ENCODE measurements at places on chromosomes 7 and 10.
A peak's percentile ranks its signal among the peaks of the same experiment; 100 is the strongest.

DNA sequence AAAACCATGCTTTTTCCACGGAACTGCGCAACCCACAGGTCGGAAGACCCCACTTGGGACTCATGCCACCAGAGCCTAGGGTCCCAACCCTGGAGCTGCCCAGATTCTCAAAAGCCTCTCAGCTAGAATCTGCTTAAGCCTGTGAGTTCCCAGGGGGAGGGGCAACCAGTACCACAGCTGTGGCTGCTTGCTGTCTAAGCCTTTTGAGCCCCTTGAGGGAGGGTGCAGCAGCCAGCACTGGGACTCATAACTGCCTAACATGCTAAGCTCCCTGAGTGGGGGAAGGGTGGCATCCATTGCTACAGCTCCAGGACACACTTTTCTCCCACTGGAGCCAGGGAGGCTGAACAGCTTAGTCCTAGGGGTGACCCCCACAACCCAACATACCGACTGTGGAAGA, 485.6 kb upstream of the GRM3 start:
- no peak overlapping the region for H3K4me3 ChIP-seq
- H3K27ac ChIP-seq, result no peak overlapping the region
- H3K36me3 ChIP-seq, result no peaks in the 10 kb centered on the region
- H3K4me1 ChIP-seq, result no peaks in the 10 kb centered on the region

DNA sequence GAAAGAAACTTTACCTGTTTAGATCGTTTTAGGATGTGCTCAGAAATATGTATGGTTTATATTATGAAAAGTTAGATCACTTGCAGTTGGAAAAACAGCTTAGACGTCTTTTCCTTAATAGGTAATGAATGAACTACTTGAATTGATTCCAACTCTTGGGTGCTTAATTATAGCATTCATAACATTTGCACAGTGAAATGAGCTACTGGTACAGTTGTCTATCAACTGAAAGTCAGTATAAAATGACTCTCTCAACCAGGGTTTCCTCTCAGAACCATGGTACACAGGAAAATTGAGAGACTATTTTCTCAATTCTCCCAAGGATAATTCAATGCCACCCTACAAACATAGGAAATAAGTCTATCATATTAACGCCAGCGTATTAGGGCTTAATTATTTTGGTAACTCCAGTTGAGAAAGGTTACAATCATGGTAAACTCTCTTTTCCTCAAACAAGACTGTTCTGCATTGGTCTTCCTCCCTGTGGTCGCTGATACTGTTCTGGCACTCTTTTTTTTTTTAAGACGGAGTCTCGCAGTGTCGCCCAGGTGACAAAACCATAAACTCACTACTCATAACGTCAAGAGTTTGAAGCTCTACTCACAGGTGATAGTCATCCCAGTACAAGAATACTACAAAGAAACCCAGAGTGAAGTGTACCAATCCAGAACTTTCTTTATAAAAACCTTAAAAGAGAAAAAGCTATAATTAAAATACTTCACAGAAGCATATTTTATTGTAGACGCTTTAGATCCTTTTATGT, 2.0 kb downstream of the ANLN start:
- DNase-seq, result no peak
- H3K27ac ChIP-seq, result no peak overlapping the region
- H3K4me1 ChIP-seq, result peaks cover 3% of the 10 kb centered on the region
- H3K27me3 ChIP-seq, result no peaks in the 10 kb centered on the region
- H3K36me3 ChIP-seq, result peaks cover 18% of the 10 kb centered on the region
- peak overlapping the region; percentile 94 for H3K4me3 ChIP-seq

DNA sequence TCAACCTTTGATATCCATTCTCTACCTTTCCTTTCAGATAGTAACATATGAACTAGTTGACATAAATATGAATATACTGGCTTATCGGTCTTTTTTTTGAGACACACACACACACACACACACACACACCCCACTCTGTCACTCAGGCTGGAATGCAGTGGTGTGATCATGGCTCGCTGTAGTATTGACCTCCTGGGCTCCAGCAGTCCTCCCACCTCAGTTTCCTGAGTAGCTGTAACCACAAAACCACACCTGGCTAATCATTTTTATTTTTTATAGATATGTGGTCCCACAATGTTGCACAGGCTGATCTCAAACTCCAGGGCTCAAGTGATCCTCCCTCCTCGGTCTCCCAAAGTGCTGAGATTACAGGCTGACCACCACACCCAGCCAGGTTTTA, 14.2 kb upstream of the NT5C3A start:
- H3K4me1 ChIP-seq, result peaks cover 14% of the 10 kb centered on the region
- H3K36me3 ChIP-seq, result no peaks in the 10 kb centered on the region
- H3K4me3 ChIP-seq, result no peak overlapping the region
- no peak overlapping the region for H3K27ac ChIP-seq
- no peaks in the 10 kb centered on the region for H3K27me3 ChIP-seq

DNA sequence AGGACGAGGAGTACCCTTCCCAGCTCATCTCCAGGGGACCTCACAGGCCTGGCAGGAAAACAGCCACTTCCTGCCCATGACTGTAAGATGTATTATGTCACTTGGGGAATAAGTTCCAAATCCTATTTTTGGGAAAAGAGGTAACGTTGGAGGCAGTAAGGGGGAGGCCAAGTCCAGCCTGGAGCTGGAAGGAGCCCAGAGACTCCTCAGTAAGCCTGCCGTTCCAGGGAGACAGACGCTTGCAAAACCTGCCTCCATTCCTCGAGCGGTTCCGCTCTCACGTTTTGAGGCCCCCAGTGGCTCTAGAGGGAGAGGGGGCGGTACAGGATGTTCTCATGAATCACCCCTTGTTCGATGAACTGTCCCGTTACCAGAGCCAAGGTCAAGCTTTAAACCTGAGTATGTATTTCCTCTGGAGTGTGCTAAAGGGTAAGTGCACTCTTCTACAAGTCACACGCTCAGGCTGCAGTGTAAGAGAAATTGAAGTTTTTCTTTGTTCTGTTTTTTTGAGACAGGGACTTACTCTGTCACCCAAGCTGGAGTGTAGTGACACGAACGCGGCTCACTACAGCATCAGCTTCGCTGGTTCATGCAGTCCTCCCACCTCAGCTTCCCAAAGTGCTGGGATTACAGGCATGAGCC, 45.5 kb upstream of the CYTH3 start:
- H3K4me1 ChIP-seq, result peaks cover 3% of the 10 kb centered on the region
- H3K27ac ChIP-seq, result no peak overlapping the region
- H3K36me3 ChIP-seq, result no peaks in the 10 kb centered on the region
- no peak overlapping the region for H3K4me3 ChIP-seq
- no peaks in the 10 kb centered on the region for H3K27me3 ChIP-seq

DNA sequence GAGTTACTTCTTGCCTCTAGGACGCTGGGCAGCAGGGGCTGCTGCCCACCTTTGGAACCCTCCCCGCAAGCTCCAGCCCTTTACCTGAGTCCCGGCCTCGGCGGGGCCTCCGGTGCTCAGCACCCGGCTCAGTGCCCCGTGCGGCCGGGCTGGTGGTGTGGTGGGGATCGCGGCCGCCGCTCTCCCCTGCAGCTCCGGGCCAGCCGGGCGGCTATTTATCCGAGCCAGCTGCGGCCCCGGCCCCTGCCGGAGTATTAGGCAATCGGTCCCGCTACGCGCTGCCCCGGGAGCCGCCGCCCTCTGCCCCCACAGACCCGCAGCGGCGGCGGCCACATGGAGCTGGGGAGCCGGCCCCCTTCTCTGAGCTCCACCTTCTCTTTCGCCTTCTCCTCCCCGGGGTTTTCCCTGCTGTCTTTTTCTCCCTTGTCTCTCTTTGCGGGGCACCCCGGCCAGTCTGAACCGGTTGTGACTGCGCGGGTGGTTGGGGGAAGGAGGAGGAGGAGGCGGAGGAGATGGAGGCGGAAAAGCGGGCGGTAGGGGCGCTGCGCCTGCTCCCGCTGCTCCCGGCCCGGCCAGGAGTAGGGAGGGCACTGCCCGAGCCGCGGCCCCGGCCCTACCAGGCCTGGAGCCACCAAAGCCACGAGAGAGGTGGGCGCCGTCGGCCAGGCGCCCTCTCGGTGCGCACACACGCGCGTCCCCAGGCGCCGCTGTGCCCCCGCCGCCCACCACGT, at the start of gene SLC16A9:
Gene SLC16A9 (minus strand): TSS at position 456 of the 731 bp plus-strand sequence. CDS start 25,559 bp downstream, outside the sequence.
- H3K27me3 ChIP-seq, result no peaks in the 10 kb centered on the region
- peaks cover 28% of the 10 kb centered on the region for H3K36me3 ChIP-seq
- peak; percentile 71 for DNase-seq
- no peaks in the 10 kb centered on the region for H3K4me1 ChIP-seq
- H3K27ac ChIP-seq, result no peak within 1 kb of the TSS
- H3K4me3 ChIP-seq, result peak within 1 kb of the TSS; percentile 87

DNA sequence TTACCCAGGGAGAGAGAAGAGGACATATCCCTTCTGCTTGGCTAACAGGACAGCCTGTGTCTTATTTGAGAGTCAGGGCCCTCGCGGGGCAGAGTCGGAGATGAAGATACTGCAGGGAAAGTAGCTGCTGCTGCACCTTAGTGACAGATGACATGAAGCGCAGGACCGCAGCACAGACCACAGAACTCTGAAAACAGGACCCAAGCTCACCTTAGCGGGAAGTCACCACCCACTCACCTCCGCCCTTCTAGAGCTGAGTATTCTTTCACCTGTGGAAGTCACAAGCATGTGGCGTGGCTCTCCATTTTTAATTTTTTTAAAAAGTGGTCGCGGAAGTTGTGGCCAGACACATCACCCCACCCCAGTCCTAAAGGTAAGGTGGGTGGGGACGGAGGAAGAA, 191.4 kb downstream of the FAM107B start:
- H3K36me3 ChIP-seq, result no peaks in the 10 kb centered on the region
- no peak overlapping the region for H3K27ac ChIP-seq

DNA sequence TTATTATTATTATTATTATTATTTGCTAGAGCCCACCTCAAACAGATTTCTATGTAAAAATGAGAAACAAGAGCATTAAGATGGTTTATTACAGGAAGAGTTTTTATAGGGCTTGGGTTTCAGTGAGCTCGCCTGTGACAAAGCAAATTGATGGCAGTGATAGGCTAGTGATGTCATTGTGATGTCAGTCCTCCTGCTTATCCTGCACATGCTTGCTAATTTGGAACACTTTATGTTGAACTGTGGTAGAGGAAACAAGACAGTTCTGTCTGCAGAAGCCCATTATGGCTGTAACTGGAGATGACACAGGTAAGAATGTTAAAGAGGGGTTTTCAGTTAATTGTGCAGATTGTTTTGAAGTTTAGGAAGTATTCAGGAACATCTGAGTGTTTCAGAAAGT, 68.3 kb downstream of the CREM start:
- peaks cover 10% of the 10 kb centered on the region for H3K36me3 ChIP-seq
- H3K4me3 ChIP-seq, result peak overlapping the region; percentile 85
- peaks cover 2% of the 10 kb centered on the region for H3K4me1 ChIP-seq
- H3K27ac ChIP-seq, result peak overlapping the region; percentile 45

DNA sequence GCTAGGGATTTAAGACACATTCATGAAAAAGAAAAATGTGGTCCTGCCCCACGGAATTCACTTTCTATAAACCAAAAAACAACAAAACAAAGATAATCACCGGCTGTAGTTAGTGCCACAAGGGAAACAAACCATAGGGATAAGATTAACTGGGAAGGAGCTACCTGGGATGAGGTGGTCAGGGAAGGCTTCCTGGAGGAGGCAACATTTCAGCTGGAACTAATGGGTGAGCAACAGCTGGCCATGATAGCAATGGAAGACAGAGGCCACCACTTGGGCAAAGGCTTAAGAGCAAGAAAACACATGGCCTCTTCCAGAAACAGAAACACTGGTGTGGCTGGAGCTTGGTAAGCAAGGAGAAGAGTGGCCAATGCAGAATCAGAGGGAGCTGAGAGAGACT, 38.4 kb upstream of the ENO4 start:
- H3K36me3 ChIP-seq, result no peaks in the 10 kb centered on the region
- no peaks in the 10 kb centered on the region for H3K27me3 ChIP-seq
- 0 out of 2 replicates have a peak, but pooled peaks cover 2% of the 10 kb centered on the region for H3K4me1 ChIP-seq
- H3K27ac ChIP-seq, result no peak overlapping the region
- H3K4me3 ChIP-seq, result no peak overlapping the region
- no peak for DNase-seq

- H3K36me3 ChIP-seq, result peaks cover 83% of the 10 kb centered on the region
- H3K4me1 ChIP-seq, result no peaks in the 10 kb centered on the region
- no peak for DNase-seq
- no peak overlapping the region for H3K27ac ChIP-seq
- no peak overlapping the region for H3K4me3 ChIP-seq
- H3K27me3 ChIP-seq, result no peaks in the 10 kb centered on the region
These were observed 45.7 kb downstream of the PITRM1 start for GRCh38 chr10:3126741-3127346.
